ENCODE measurements at places on chromosomes 11 and 22. TPM values are rescaled to one million over a fixed set of nuclear protein-coding genes. Genes with fewer than 3 reads are reported as not detected.

DNA sequence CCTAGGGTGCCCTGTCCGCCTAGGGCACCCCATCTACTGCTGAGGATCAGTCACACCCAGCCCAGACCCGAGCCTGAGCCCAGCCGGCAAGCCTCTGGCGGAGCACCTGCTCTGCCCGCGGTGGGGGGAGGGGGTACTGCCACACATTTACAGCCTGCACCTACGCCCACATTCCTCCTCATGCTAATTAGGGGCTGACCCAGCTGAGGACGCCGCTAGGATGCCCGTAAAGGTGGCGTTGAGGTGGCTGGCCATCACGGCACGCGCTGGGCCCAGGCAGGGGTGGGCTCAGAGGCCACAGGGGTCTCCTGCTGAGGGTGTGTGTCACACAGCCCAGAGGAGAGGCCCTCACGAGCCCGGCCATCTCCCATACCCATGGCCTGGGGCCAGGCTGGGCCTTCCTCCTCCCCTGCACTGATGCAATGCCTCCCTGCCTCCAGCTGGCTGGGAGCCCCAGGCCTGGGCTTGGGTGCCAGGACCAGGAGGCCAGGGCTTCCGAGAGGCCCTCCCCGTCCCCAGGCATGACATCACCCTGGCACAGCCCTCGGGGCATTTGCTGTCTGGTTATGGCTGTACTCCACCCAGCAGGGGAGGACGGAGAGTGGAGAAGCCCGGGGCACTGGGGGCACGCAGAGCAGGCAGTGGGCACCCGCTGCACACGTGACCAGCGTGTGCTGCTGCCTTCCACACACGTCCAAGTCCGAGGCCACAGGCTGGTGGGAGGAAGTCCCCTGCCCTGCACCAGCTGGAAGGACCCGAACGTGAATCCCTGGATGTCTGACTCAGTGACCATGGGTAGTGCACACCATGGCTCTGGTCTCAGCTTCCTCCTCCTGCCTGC is 12.7 kb downstream of the DUSP8 start:
- no peak for DNase-seq

Gene FGF19
- polyA plus RNA-seq = 0.67 TPM

- DNase-seq = no peak
These were observed 29.2 kb upstream of the CBX6 start for GRCh38 chr22:38901111-38901641.

Gene OR8K3
- not detected for polyA plus RNA-seq

DNA sequence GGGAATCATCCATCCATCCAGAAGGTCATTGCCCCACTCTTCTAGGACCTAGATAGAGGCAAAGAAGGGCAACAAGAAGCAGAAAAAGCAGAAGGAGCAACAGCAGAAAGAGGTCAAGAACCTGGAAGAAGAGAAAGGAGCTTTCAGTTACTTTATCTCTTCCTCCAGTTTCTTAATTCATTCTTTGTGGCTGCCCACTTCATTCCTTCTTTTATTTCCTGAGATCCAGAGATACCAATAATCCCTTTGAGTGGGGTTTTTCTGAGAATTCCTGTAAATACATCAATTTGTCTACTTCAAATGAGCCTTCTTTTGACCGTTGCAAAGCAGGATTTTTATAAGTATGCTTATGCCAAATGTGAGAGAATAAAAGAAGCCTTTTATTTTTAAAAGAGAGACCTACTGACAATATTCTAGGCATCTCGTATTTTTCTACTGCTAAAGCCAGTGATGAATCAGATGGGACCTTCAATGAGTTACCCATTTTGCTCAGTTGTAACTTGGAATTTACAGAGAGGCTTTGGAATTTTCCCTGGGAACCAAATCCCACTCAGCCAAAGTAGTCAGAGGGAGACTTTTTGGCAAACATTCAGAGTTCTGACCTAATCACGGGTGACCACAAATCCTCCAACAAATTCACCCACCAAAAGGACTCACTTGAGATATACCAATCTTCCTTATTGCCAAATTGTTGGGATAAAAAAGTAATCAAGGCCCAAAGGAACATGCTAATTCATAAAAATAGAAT is 54.9 kb downstream of the ZC3H12C start:
- DNase-seq = no peak

GRCh38 chr11:31798057-31798553 is 13.0 kb downstream of the PAX6 start:
- DNase-seq = no peak

DNA sequence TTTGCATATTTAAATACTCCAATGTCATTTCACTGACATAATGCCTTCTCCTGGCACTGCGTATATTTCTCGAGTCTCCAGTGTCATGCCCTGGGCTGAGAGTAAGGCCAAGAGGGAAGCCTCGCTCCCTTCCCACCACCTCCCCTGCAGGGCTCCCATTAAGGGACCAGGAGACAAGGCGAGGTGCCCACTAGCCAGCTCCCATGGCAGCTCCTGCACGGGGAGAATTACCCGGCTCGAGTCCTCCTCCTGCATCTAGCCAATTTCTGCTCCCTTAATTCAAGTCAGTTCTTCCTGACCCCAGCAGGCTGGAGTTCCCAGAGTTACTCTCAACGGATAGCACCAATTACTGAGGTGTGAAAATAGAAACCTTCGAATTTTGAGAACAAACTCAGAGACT is 31.9 kb downstream of the OPCML start:
- no peak for DNase-seq

Gene OR5T3
- not detected for polyA plus RNA-seq

Data from left kidney (tissue), 8 donors.